ENCODE measurements at places on chromosomes 4 and X.

- no peak for DNase-seq
These were observed 188.4 kb upstream of the MAOA start for GRCh38 chrX:43467608-43468234.

GRCh38 chr4:158313566-158313965 lies 103.3 kb downstream of the TMEM144 start:
- DNase-seq, result no peak

- no peak for DNase-seq
These were observed 11.9 kb downstream of the RPS6KA3 start for GRCh38 chrX:20254712-20255299.

- DNase-seq, result no peak
These were observed 121.0 kb downstream of the PCDH10 start for GRCh38 chr4:133270021-133270570.

DNA sequence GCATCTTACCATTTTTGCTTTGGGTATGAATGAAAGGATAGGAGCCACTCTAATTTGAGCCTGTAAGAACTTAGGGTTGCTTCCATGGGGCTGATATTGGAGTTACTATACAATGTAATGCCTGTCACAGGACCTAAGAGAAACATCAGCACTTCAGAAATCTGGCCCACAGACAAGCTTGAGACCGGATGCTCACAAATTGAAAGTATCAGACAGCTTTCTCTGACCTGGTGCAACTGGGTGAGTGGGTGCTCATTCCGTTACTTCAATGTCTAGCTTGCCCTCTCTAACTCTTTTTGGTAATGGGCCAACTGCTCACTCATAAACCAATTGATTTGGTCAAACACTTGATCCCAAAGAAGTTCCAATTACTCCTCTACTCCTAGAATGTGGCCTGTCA lies 62.1 kb downstream of the GPC4 start:
- no peak for DNase-seq

DNA sequence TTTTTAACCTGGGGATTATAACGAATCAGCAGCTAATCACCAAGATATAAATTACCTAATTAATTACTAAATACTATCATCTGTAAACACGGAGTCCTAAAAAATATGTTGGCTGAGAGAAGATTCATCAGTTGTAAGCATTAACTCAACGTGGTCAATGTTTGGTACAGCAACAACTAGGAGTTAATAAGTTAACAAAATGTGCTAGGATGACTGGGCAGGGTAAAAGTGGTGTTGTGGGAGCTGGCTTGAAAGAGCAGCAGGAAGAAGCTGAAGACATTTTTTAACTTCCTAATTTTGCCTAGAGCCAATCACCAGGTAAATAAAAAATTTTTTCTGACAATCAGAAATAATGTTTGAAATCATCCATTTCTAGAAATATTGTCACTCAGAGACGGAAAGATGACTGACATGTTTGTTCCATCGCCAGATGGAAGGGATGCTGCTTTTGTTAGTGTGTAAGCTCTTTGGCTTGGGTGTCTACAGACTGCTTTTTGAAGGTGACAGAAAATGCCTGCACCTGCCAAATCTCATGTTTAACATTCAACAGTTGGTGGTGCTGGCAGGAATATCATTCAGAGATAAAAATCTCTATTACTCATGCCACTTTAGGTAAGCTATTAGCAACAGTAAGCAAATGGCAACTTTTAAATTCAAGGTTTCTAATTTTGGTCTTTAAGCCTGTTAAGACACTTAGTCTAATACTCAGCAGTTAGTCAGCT lies 1126.9 kb downstream of the STPG2 start:
- no peak for DNase-seq

- DNase-seq, result no peak
These were observed 302.5 kb downstream of the PCDH7 start for GRCh38 chr4:31022702-31023101.

DNA sequence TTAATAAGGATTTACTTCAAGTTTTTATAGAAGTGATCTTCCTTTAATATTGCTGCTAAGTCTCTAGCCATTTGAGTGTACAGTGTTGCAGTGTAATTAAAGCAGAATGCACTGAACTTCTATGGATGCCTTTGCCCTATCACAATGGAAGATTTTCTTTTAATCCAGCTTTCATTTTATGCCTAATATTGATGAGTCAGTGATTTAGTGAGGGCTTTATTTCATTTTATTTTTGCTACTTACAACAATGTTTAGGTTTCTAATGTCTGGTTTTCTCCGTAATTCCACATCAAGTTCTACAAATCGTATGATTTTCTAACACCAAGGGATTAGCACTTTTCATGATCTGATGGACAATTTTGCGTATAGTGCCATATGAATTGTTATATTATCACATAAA lies 504.1 kb downstream of the PCDH11X start:
- DNase-seq, result no peak

DNA sequence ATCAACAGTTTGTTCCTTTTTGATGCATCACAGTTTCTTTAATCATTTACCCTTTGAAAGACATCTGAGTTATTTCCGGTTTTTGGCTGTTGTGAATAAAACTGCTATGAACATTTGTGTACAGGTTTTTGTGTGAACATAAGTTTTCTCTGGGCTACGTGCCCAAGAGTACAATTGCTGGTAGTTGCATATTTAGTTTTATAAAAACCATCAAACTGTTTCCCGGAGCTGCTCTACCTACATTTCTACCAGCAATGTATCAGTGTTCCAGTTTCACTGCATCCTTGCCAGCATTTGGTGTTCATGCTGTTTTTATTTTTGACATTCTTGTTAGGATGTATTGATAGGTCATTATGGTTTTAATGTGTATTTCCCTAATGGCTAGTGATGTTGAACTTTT lies 17.3 kb downstream of the KDM6A start:
- DNase-seq, result no peak

GRCh38 chrX:19990151-19990555 lies 708 bp downstream of the BCLAF3 start:
- DNase-seq, result no peak

DNA sequence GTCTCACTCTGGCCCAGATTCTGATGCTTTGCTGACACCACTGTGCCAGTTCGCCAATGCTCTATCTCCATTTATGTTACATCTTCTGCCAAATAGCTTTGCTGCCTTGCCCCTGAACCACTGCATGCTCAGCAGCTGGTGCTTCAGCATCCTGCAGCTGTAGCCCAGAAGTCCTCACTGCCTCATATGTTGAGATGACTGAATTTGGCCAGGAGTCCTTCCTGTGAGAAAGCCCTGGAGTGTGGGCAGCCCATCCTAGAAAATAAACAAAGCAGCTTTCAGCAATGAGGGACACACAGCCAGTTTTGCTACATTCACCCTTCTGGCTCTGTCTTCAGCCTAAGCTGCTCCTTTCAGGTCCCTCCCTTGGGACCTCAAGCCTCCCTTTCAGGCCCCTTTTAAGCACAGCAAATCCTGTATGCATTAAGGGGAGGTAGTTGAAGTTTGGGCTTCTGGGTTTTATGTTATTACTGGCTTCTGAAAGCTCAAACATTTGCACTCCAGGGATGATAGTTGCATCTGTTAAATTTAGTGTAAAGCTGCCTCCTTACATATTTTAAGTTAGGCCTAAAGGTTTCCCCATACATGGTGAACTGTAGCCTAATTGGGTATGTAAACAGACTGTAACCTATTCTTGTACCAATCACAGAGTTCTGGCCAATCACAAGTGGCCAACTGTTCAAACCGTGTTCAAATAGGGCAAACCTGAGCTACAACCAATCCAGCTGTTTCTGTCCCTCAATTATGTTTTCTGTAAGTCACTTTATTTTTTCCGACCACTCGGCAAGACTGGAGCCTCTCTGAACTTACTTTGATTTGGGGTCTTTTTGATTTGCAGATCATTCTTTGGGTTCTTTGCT lies 2.1 kb upstream of the TMEM165 start:
- DNase-seq, result no peak

GRCh38 chrX:67692246-67692645 lies 148.4 kb downstream of the AR start:
- DNase-seq, result no peak

- no peak for DNase-seq
These were observed 1150.1 kb downstream of the STIM2 start for GRCh38 chr4:28010577-28011240.

DNA sequence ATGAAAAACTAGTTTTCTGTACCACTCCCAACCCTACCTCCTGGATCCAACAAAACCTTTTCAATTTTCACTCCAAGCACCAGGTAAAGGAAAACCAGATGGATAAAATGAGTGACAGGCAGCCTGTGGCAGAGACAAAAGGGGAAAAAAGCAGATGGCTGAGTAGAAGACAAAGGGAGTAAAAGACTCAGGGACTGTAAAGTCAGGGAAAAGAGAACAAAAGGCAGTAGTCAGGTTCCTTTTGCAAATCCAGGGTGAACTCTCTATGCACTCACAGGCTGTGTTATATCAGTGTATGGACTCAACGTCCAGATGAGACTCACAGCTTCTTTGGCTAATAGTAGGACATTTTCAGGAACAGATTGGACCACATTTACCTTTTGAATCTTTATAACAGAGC lies 54.2 kb downstream of the QRFPR start:
- no peak for DNase-seq
